Activated effector memory CD4-positive, alpha-beta T cell treated with anti-CD3 and anti-CD28 coated beads, Interleukin-2, amount 50 U/mL, for 16 hours (primary cell): ENCODE measurements at places on chromosomes 4 and X.

DNA sequence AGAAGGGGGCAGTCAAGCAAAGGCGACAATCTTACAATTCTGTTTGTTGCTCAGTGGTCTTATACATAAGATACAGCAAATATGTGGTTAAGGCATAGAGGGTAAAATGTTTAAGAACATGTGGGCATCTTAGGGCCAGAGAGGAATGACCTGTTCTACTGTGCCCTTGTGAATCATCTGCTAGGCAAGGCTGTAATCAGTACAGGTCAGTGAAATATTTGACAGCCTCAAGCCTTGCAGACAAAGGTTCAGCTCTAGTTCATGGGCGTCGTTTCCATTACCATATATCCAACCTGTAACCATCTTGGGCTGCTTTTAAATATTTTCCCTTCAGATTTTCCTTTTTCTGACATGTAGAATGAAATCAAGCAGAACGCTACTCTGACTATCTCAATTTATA, 37.3 kb downstream of the AGA start:
- DNase-seq = no peak

GRCh38 chrX:110691446-110691845, 104.2 kb downstream of the CHRDL1 start:
- no peak for DNase-seq

DNA sequence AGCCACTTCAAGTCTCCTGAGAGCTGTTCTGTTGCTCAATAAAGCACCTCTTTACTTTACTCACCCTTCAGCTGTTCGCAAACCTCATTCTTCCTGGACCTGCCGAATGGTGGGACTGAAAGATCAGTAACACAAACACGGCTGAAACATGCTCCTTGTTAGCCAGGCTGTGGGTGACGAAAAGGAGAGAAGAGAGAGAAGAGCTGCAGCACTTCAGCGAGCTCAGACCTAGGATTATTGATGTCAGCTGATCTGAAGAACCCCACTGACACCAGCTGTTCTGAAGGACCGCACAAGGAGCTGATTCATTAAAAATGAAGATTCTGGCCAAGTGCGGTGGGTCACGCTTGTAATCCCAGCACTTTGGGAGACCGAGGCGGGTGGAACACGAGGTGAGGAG, 2020.0 kb upstream of the ADGRL3 start:
- no peak for DNase-seq

DNA sequence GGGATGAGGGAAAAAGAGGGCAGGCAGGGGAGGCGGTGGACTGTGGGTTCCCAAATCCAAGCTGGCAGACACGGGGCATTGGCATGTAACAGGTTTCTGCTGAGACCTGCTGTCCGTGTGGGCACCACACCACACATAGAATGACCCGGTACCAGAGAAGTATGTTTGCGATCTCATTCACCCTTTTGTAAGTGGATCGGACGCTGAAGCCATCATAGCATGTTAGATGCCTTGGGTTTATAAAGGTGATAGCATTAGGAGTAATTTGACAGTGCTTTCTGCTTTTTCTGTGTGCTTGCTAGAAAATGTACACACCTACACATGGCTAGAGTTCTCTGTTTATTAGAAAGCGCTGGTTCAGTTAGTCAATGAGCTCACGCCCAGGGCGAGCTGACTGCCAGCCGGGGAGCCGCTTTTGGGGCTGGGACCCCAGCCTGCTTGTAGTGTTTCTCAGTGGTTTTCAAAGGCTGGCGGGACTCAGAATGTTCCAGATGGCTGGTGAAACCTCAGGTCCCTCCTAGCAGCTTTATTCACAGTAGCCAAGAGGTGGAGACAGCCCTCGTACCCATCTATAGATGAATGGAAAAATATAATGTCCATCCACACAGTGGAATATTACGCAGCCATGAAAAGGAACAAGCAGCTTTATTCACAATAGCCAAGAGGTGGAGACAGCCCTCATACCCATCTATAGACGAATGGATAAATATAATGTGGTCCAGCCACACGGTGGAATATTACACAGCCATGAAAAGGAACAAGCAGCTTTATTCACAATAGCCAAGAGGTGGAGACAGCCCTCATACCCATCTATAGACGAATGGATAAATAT, 579 bp downstream of the IL3RA start:
- DNase-seq = no peak

- no peak for DNase-seq
Observed at GRCh38 chrX:129992181-129992580, 9.7 kb downstream of the BCORL1 start.

- DNase-seq = no peak
Observed at GRCh38 chr4:177696438-177696966, 254.3 kb upstream of the AGA start.
